ENCODE measurements at places on chromosomes 2 and 18.

DNA sequence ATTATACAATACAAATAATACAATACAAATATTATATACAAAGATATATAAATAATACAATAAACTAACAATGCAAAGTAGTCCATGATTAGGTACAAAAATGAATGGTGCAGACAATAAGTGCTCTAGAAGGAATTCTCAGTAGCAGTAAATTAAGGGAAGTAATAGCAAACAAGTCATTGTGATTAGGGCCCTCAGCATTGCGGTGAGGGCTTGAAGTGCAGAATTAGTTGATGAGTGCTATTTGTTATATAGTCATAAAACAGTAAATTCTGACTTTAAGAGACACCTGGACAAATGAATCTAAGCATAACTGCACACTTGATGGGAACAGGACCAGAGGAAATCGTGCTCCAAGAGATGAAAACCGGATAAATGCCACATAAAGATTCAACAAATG is 74.9 kb downstream of the ANKRD44 start:
- no peak for DNase-seq

DNA sequence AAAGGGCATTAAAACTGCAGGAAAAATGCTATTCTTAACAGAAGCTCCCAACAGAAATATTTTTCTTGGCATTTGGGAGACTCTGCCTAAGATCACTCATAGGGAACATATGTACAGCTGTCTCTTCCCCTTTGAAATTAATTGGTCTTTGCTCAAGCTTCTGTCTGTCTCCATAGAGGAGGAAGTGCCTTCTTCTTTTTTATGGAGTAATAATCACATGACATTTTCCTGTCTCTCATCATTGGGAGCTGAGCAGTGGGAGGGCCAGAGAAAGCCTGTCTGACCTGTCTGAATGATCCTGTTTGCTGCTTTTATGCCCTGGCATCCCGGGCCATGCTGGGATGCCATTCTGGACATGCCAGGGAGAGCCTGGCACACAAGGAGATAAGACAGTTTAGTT is 145.6 kb downstream of the AQP4 start:
- no peak for DNase-seq

- no peak for DNase-seq
Observed at GRCh38 chr2:194424683-194425209, 1232.3 kb upstream of the SLC39A10 start.

- no peak for DNase-seq
Observed at GRCh38 chr2:156476021-156476849, 40.1 kb downstream of the GPD2 start.

DNA sequence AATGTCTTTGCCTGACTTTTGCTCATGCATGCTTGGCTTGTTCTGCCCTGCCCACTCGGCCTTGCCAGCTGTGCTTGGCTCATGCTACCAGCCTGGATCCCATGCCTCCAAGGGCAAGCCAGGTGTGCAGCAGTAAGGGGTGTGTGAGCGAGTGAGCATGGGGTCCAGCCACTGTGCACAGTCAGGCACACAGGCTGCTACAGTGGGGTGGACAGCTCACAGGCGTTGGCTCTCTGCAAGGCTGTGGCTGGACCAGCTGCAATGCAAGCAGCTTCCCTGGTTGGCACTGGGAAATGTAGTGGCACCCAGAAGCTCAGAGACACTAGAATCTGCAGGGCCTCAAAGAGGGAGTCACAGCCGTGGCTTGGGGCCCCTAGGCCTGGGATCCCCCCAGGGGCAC is 529.7 kb downstream of the DSC3 start:
- no peak for DNase-seq

DNA sequence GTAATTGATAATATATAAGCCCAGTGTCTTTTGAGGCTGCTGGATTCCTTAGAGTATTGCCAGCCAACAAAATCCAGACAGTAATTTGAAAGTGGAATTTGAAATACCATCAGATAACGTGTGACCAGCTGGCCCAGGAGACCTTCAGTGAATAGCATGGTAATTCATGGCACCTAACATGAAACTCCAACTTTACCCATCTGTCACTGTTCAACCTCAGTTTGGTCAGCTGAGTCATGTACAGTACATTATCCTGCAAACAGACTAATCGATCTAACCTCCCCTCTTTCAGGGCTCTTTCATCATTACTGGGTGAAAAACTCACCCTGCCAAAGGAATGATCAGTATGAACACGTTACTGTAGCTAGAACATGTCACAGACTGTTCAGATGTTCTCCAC is 230.6 kb downstream of the DOK6 start:
- DNase-seq = no peak

- no peak for DNase-seq
Observed at GRCh38 chr2:101566632-101567228, 91.8 kb upstream of the RFX8 start.

DNA sequence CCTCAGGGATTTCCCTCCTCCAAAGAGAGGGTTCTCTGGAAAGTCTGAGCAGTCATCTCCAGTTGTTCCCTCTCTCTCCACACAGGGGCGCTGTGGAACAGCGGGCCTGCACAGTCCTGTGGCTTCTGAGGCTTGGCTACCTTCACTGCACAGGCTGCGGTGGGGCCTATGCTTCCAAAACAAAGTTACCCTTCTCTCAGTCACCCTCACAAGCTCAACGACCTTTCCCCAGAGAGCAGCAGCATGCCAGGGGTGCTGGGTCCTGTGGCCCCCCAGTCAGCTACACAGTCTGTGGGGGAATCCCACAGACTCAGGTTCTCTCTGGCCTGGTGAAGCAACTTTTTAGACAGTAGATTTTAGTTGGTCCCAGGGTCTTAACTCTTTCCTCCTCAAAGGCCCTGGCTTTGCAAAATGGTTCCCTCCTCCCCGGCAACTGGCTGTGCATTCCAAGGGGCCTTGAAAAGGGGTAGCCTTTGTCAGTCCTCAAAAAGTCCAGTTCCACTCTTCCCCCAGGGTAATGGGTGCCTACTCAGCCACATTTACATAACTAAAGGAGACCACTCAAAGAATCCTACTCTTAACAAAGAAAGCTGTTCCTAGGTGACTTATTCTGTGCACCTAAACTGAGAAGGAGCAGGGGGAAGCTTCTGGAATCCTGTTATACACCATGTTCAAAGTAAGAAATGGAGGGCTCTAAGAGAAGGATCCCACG is 14.9 kb downstream of the B3GNT7 start:
- DNase-seq = no peak

DNA sequence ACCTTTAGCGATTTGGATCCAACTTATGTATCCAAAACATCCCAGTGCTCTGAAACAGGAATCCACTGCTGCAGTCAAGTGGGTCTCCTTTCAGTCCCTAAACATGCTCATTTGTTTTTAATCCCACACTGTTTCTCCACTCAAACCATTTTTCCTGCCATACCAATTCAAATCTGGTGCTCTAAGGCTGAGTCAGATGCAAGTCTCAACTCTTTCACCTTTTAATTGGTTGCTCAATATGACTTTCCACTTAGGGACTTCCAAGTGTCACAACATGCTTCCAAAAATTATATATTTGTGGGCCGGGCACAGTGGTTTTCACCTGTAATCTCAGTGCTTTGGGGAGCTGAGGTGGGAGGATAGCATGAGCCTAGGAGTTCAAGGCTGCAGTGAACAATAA is 113.4 kb upstream of the TANK start:
- no peak for DNase-seq

DNA sequence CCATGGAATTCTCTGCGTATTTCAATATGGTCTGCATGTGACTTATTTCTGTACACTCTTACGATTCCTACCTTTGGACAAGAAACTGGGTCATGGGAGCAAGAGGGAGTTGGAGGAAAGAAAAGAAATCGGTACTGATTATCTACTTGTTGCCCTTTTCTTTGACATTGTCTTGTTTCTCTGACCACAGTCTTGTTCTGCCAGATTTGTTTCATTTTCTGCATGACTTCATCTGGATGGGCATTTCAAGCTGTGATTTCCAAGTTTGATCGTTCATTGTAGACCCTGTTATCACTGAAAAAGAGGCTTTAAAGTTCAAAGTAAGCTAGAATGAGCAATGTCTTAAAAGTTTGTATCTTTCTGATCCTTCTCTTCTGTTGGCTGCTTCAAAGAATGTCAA is 2186.3 kb upstream of the CELF4 start:
- no peak for DNase-seq

GRCh38 chr2:15170070-15170775 is 390.9 kb downstream of the NBAS start:
- no peak for DNase-seq

GRCh38 chr18:41767960-41768359 is 187.1 kb upstream of the PIK3C3 start:
- DNase-seq = no peak

GRCh38 chr18:55479656-55480420 is 108.2 kb downstream of the TCF4 start:
- DNase-seq = no peak

Data from stimulated activated CD4-positive, alpha-beta T cell treated with anti-CD3 and anti-CD28 coated beads, Interleukin-1b, Interleukin-23, amount 100 ng/mL, for 1 hour (primary cell).